Sigmoid colon (tissue), 7 donors: ENCODE measurements at places on chromosomes 2 and 18. TPM values are rescaled to one million over a fixed set of nuclear protein-coding genes. Genes with fewer than 3 reads are reported as not detected.
A peak's percentile ranks its signal among the peaks of the same experiment; 100 is the strongest.

- DNase-seq = no peak
Measured at GRCh38 chr2:83058683-83059082, 1400.4 kb downstream of the SUCLG1 start.

GRCh38 chr2:26521054-26521912 lies 43.4 kb upstream of the OTOF start:
- peak; percentile 39 for DNase-seq

- no peak for DNase-seq
Measured at GRCh38 chr2:60555783-60556139, 2.3 kb upstream of the BCL11A start.

- peak; percentile 82 for DNase-seq
Measured at GRCh38 chr2:38092196-38092902, 16.4 kb upstream of the CYP1B1 start.

DNA sequence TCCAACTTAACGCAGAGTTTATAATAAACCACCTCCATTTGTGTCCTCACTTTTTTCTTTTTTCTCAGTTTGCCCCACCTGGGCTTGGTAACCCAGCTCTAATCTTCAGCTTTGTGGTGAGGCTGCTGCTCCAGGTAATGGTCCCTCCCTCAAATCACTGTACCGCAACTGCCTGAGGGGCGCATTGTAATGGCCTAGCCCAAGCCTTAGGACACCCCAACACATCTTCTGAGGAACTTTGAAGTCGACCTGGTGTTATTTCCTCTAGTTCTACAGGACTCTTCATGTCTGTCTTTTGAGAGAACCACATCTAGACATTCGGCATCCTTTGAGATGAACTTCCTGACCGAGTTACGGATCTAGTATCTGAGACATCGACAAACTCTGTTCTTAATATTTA lies 99.7 kb downstream of the PLEKHM3 start:
- DNase-seq = no peak

GRCh38 chr18:49030138-49030537 lies 79.4 kb upstream of the SMAD7 start:
- DNase-seq = no peak

DNA sequence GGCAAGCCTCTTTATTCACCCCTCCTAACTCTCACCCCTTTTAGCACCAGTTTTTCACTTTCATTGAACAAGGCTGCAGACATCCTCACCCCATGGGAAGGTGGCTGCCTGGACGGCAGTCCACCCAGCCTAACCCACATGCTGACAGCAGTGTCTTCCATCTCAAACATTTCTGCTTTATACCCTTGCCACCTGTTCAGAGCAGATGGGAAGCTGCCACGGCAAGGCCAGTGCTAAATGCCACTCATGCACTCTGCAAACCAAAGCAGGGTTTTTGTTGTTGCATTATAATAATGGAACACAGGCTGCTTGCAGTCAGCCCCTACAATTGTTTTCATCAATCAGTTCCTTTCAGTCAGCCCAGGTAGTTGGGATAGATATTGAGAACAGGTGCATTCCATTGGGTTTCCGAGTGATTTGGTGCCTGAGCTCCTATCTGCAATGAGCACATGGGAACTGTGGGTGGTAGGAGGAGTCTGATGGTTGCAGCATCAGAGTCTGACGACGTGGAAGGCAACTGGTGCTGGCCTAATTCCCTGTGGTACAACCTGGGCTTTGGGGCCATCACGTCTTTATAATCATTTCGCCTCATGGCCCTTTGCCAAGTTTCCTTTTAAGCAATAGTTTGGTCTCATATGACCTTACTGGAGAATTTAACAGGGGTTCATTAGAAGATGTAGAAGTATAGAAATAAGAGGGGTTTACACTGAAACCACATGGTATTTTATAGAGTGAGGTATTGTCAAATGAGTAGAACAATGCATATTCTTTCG lies 252.5 kb upstream of the SP5 start:
- no peak for DNase-seq

DNA sequence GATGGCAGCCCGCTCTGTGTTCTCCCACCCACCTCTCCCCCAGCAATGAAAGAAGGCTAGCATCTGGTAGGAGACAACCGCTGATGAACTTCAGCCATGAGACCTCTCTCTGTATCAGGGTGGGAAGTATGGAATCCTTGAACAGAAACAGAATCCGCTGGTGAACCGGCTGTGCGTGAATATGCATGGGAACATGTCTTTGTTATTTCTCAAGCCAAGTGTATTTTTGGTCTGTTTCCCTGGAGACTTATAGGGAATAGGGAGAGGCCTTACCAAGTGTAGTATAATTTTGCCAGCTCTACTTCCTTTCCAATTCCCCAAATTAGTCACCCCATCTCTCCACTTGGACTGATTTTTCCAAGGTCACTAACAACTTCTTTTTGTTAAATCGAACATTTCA lies 30.1 kb downstream of the WNT10A start:
- DNase-seq = no peak

The GALR1 gene
- total RNA-seq = 0.71 TPM

The MAL gene
- total RNA-seq = 28.9 TPM

The NDUFS1 gene
- 91.6 TPM for total RNA-seq
